Foreskin fibroblast (primary cell): ENCODE measurements at places on chromosomes 6 and 20.

GRCh38 chr6:100096341-100096740 lies 102.3 kb upstream of the MCHR2 start:
- DNase-seq: peak; percentile 39

DNA sequence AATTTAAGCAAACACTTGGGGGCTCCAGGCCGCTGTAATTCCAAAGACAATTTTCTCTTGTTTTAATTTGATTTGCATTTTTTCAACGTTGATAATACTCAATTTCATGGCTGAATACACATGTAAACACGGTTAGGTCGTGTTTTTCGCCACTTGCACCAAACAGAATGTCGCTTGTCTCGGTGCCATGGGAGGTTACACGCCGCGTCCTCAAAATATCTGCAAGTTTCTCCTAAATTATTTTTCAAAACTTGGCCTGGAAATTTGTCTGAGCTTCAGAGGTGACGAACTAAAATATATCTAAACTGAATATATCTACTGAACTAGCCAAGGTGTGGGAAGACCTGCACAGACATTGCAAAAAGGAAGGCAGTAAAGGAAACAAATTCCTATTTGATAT lies 15.0 kb downstream of the FOXA2 start:
- no peak for DNase-seq

GRCh38 chr6:17869010-17869752 lies 118.3 kb downstream of the KIF13A start:
- DNase-seq: peak; percentile 64

GRCh38 chr6:78999737-79000136 lies 78.3 kb downstream of the PHIP start:
- DNase-seq: no peak

DNA sequence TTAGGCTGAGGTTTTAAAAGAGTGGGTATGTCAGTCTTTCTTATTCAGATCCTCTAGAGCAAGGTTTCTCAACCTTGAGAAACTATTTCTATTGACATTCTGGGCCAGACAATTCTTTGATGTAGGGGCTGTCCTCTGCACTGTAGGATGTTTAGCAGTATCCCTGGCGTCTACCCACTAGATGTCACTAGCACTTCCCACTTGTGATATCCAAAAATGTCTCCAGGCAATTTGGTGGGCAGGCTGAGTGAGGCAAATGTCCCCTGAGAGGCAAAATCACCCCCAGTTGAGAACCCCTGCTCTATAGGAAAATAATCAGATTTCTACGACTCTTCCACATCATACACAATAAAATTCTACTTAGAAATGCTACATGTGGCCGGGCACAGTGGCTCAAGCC lies 7.7 kb upstream of the ZKSCAN8 start:
- peak; percentile 35 for DNase-seq

DNA sequence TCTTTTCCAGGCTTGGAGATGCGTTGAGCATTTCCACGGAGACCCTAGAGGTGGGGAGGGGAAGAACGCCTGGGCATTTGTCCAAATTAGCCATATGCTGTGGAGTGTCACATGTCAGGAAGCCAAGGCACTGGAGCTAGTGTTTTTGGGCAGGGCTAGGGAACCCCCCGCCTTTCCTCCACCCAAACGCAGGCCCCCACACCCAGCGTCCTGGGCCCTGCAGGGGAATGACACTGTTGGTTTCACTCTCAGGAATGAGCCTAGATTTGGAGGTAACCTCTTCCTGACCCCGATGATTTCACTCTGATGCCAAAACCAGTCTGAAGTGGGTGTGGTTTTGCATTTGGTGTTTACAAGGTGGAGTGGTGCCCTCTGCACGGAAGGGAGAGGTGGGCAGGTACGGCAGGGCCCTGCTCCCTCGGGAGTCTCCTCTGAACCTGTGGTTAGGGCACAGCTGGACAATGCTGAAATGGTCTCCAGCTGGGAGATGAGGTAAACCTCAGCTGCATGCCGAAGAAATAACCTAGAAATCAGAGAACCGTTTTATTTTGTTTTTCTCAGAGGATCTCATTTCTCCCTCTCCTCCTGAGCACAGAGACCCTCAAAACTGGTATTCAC lies 29.5 kb downstream of the MTHFD1L start:
- peak; percentile 25 for DNase-seq

DNA sequence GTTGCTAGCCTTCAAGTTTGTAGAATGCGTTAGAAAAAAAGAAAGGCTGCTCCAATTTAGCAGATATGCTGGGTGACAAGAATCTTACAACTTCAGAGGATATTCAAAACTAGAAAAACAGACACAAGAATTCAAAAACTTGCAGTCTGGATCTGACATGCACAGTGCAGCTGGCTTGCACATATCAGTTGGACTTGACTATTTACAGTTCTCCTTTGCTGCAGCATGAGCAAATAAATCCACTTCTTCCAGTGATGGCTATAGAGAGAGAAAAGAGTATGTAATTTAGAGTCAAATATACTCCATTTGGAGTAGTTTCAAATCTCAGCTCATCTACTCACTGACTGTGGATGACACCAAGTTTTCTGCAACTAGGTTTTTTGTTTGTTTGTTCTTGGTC lies 247.0 kb downstream of the RIMS1 start:
- no peak for DNase-seq

GRCh38 chr6:112215488-112216284 lies 38.7 kb downstream of the LAMA4 start:
- DNase-seq: no peak
